ENCODE measurements at places on chromosomes 7 and 10.

DNA sequence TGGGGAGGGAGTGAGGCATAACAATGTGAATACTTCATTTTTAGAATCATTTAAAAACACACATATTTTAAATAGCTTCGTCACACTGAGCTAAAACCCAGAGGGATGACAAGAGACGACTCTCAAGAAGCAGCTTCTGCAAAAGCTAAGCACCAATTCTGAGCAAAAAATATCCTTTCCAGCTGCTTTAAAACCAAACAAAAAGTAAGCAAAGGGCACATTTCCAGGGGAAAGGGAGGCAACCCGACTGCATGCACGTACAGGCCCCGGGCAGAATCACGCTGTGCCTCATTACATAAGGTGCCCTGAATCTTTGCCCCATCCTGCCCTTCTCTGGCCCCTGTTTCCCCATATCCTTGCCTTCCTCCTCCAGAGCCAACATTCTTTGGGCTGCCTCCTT lies 78.4 kb downstream of the DGKI start:
- DNase-seq: no peak

GRCh38 chr7:28984631-28985030 lies 26.5 kb upstream of the TRIL start:
- no peak for DNase-seq

- DNase-seq: no peak
Measured at GRCh38 chr7:24820730-24821044, 63.4 kb upstream of the GSDME start.

- DNase-seq: no peak
Measured at GRCh38 chr7:36301914-36302771, 87.5 kb upstream of the ANLN start.

DNA sequence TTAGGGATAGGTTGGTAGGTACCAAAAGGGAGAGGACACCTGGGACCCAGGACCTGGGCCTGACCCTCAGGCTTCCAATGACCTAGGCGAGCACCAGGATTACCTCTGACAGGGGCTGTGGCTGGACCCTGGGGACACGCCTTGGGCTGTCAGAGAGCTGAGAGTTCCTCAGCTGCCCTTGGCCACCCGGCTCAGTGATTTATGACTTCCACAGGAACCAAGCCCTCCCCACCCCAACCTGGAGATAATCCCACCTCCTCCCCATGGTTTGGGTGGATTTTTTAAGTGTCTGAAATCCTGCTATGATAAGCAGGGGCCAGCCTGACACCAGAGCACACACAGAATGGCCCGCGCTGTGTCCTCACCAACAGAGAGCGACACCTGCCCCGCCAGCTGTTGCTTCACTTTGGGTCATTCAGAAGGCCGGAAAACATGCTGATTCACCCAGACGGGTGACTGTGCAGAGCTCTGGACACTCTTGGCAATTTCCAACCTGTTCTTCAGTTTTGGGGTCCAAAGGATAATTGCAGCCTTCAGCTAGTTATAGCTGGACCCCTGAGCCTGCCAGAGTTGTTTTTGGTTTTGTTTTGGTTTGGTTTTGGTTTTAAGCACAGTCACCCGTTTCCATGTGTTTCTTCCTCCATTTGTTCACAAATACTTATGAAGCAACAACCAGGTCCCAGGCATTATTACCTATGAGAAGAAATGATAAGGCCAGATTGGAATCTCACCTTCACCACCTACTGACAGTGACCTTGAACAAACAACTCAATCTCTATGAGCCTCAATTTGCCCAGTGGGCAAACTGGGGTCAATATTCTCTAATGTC lies 78.2 kb downstream of the RAB11FIP2 start:
- DNase-seq: no peak

DNA sequence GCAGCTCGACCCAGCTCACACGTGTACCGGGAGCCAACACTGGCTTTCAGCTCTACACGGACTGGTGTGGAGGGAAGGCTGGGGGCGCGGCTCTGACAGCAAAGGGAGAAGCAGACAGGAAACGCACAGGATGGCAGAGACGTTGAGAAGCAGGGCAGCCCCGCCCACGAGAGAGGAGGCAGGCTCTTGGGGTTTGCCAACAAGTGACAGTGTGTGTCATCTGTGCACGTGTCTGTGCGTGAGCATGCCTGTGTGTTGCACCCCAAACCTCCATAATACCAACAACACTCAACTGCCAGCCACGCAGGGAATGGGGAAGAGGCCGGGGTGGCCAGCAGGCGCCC lies 64.4 kb upstream of the PDGFA start:
- DNase-seq: no peak

- DNase-seq: no peak
Measured at GRCh38 chr10:26780793-26781601, 79.8 kb downstream of the ABI1 start.

GRCh38 chr10:36271627-36272340 lies 629.7 kb upstream of the FZD8 start:
- no peak for DNase-seq

DNA sequence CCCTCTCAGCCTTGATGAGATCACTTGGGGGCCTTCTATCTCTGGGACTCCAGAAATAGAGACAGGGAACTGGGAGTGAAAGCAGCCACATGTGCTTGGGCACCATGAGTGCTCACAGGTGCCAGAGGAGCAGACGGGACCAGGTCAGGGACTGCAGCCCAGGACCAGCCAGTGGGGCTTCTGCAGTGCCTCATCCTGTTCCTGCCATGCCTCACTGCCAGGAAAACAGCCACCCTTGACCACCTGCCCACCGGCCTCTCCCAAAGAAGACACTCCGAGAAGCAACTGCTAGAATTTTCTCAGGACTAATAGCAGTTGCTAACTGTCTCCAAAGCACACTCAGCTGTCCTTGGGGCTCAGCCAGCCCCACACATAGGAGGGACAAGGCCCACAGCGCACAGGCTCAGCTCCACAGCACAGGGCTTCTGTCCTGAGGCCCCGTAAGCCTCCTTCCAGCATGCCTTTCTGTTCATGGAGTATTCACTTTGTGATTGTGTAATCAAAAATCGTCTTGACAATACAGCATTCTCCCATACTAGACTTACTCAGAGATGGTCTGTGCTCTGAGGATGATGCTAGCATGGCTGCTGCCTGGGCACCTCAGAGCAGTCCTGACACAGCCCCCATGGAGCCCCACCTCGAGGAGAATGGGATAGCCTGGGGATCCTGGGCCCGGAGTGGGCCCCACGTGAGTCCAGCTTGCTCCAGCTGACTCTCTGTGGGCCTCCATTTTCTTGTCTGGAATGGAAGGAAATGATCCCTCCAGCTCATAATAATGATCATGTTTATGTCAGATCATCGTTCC lies 115.7 kb upstream of the RET start:
- no peak for DNase-seq

- no peak for DNase-seq
Measured at GRCh38 chr10:48791267-48791928, 106.7 kb downstream of the WDFY4 start.

Data from D721Med (cell line).